ENCODE measurements at places on chromosomes 6 and 20.

GRCh38 chr20:49938173-49939163, 2.3 kb downstream of the RNF114 start:
- no peak for DNase-seq

GRCh38 chr6:115814907-115815306, 245.8 kb downstream of the FRK start:
- no peak for DNase-seq

DNA sequence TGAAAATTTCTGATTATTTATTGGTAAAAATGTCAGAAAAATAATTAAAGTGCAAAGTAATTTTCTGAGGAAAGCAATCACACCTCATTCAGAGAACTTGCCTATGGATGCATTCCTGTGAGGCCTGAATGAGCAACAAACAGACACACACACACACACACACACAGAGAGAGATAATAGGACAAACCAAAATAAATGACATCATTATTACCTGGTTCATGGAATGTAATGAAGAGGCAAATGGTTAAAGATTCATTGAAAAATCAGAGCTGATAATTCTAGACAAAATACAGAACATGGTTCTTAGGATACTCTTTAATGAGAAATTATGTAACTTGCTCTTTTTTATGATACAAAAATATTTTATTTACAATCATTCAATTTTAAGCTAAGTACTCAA, 490.6 kb upstream of the POU3F2 start:
- no peak for DNase-seq

DNA sequence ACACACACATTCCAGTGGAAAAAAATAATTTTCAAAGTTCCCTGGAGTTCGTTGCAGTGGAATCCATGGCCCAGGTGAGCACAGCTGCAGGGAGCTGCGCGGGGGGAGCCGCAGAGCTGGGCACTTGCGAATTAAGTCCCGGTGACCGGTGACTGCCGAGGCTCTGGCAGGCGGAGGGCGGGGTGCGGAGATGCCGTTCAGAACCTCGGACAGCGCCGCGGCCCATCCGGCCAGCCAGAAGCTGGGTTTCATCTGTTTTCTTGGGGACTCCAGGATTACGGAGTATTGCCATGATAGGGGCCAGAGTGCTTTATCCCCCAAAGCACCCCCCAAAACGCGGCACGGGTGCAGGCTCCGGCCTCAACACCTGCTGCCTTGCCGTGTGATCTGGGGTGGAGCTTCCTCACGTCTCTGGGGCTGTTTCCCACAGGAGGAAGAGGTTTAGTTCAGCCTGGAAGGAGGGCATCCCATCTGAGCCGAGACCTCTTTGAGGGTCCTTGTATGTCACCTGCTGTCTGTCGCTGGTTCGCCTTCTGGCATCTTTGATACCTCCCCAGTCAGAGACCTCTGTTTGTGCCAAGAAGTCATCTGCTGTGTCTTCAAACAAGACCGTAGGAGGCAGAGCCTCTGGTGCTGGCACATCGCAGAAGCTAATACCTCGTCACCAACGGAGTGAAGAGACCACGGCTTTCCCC, 99.4 kb downstream of the YTHDF1 start:
- no peak for DNase-seq

GRCh38 chr6:96786336-96786735, 50.9 kb downstream of the GPR63 start:
- no peak for DNase-seq

GRCh38 chr6:136745300-136745699, 47.0 kb downstream of the MAP3K5 start:
- no peak for DNase-seq

DNA sequence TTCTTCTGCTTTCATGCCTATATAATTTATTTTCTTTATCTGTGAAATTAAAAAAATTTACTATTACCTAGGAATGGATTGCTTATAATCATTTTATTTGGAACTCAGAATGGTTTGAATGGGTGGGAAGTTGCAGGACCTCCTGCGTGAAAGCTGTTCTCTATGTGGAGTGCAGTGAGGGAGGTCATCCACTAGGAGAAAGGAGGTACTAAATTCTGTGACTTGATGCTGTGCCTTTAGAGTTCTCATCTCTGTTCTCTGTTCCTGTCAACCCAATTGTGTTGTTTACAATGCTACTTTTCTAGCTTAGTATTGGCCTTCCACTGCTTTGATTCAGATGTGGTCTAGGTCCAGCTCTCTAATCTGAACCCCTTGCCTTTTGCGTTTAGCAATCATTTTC, 65.0 kb upstream of the HIVEP1 start:
- no peak for DNase-seq

- DNase-seq, result no peak
Observed at GRCh38 chr6:2674857-2675256, 75.9 kb downstream of the MYLK4 start.

DNA sequence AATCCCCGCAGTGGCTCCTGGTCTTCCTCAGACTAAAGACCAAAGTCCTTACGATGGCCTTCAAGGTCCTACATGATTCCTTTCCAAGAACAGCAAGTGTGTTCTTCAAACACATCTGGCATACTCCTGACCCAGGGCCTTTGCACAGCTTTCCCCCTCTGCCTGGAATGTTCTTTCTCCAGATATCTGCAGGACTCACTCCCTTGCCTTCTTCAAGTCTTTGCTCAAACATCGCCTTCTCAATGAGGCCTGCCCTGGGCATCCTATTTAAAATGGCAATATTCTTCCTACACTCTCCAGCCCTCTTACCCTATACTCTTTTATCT, 30.2 kb downstream of the VEGFA start:
- no peak for DNase-seq

DNA sequence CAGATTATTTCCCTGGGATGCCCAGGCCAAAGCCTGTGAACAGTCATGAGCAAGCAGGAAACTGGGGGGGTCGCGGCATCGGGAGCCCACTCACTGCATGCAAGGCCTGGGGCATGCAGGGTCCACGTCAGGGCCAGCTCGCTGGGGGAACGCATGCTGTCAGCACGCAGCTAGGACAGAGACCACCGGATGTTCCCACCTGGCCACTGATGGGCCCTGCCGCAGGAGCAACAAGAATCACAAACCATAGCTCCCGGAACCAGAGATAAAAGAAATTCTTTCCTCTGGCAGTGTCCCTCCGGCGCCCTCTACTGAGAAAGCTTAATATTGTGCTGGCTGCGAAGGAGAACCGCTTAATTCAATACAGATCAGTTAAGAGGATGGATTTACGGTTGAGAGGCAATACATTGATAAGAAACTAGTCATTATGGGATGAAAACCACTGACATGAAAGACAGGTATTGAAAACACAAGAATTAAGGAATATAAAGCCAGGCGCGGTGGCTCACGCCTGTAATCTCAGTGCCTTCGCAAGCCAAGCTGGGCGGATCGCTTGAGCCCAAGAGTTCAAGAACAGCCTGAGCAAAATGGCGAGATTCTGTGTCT, 32.6 kb downstream of the C6orf15 start:
- peak; percentile 62 for DNase-seq

DNA sequence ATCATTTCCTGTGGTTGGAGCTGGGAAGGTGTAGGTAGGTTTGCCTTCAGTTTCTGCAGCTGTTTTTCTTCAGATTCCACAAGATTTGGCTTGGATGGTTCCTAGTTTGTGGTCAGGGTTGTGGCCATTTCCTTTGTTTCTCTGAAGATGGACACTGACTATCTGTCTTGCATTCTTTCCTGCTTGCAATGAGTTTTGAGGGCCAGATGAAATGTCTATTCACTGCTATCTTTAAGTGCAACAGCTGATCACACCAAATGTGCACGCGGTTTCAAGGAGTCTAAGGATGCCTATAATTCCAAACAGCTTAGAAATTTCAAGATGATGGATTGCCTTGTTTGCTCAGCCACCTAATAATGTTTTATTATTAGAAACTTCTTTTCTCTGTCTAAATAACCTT, 28.4 kb downstream of the IL20RA start:
- DNase-seq, result no peak

- DNase-seq, result no peak
Observed at GRCh38 chr20:54123587-54124180, 50.1 kb downstream of the CYP24A1 start.
